ENCODE measurements at places on chromosomes 6 and 20.

DNA sequence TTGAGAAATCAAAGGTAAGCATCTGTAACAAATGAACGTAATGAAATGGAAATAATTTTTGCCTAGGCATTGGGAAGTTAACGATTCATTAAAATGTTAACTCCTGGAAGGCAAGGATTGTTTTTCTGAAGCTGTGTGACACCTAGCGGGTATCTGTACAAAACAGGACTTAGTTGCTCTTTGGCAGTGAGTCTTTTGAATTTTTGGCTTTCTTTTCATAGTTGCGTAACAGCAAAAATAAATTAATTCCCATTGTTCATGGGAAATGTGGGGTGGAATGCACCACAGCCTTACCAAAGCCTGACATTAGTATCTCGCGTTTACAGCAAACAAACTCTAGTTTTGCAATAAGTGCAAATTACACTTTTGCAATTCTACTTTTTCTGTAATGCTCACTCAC lies 92.7 kb upstream of the DTNBP1 start:
- no peak for DNase-seq

- DNase-seq, result no peak
Measured at GRCh38 chr6:147891671-147892070, 383.2 kb downstream of the SAMD5 start.

DNA sequence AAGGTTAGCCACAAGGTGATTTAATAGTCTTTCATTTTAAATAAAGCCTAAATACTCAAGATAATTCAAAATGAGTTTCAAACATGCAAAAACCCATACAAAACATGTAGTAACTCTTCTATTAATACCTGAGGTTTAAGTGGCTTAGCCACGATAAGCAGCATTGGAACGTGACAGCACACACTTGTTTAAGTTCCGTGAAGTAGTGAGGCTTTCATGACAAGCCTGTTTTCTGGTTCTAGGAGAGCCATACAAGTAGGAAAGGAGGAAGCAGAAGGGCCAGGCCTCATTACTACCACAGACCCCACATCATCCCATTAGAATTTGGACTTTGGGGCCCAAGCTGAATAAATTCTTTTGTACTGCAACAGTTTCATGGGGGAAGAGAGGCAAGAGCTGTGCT lies 54.3 kb upstream of the PRND start:
- no peak for DNase-seq

- no peak for DNase-seq
Measured at GRCh38 chr6:139927236-139927635, 552.8 kb upstream of the CITED2 start.

GRCh38 chr20:3658019-3658715 lies 5.0 kb downstream of the GFRA4 start:
- DNase-seq, result no peak

GRCh38 chr6:7268362-7268761 lies 44.6 kb downstream of the SSR1 start:
- no peak for DNase-seq

DNA sequence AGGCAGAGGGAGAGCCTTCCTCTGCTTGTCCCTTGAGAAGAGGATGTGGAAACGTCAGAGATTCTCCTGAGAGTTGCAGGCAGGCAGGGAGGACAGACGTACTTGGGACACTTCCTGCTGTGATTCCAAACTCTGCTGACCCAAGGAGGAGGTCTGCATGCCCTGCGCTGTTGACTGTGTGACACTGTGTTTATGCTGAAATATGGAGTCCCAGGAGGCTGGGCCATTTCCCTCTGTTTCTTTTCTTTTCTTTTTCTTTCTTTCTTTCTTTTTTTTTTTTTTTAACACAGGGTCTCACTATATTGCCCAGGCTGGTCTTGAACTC lies 63.5 kb upstream of the BHLHE23 start:
- DNase-seq, result no peak

DNA sequence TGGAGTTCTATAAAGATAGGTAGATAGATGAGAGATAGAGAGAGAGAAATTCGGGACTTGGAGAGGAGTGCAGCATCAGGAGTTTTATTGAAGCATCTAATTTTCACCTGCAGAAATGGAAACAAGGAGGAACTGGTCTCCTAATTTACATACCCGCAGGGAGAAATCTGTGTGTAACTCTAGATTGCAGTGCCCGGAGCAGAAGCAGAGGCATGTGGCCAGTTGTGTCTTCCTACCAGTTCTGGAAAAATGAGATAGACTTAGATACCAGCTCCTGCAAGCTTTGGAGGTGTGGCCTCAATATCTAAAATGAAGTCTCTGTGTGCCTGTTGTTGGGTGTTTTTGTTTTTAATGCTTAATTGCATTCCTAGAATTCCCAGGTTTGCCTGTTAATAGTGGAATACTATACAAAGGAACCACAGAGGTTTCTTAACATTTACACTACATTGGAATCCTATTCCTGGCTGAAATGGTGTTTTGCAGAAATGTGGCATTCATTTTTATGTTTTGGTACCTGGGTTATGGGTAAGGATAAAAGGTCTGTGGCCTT lies 57.4 kb downstream of the DTD1 start:
- no peak for DNase-seq

GRCh38 chr20:24764027-24764793 lies 184.9 kb upstream of the CST7 start:
- DNase-seq, result no peak

- no peak for DNase-seq
Measured at GRCh38 chr20:3655131-3655405, 8.1 kb downstream of the GFRA4 start.

DNA sequence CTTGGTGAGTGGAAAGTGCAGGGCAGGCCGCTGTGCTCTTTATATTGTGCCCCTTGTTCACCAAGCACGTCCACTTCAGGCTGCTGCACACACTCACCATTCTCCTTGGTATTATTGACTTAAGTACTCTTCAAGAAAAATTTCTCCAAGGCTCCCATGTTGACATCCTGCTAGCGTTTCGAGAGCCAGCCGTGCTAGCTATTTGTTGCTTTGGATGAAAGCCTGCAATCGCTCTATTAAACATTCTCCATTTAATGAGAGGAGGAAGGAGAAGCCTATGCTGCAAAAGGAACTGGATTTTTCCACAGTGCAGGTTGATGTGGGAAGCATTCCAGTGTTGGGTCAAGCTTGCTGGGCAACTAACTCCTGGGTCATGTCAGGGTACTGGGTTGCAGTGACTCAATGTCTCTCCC lies 113.5 kb downstream of the CD83 start:
- no peak for DNase-seq

DNA sequence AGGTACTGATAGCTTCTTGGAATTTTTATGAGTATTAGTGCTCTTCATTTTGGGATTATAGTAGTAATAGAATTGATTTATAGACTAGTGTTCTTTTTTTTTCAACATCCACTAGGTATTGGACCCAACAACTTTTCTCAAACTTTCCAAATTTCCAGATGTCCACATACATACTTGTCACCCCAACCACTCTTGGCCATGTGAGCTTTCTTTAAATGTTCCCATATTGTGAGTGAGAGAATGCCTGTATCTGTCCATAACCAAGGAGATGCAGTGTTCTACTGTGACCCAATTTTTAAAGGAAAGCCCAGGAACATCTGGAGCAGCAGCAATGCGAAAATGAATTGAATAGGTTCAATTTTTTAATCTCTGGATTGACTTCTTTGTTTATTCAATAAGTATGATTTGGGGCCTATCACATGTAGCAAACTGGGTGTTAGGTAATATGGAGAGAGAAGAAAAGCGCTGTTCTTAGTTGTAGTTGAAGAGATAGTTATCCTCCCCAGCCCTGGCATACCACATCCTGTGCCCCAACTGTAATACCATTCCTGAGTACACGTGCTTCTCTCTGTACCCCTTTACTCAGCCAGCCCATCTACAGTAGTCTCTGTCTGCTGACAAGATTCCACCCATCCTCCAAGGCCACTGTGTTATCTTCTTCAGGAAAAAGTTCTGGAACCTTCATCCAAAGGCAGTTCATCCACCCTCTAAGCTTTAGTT lies 116.8 kb upstream of the SUPT3H start:
- no peak for DNase-seq

DNA sequence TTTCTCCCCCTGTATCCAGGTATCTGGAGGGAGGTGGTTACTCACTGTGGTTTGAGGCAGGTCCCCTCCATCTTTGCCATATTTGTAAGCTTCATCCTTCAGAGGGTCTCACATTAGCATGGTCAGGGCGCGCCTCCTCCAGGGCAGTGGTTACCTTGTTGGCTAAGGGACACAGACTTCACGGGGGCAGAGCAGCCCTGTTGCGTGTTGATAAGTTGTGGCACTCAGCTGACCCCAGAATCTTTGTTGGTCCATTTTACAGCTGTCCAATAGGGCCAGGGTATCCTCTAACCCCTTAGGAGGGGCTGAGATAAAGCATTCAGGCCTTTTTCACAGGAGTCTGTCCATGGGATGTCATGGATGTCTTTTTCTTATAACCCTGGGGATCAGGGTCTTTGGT lies 89.5 kb upstream of the RNF24 start:
- no peak for DNase-seq

DNA sequence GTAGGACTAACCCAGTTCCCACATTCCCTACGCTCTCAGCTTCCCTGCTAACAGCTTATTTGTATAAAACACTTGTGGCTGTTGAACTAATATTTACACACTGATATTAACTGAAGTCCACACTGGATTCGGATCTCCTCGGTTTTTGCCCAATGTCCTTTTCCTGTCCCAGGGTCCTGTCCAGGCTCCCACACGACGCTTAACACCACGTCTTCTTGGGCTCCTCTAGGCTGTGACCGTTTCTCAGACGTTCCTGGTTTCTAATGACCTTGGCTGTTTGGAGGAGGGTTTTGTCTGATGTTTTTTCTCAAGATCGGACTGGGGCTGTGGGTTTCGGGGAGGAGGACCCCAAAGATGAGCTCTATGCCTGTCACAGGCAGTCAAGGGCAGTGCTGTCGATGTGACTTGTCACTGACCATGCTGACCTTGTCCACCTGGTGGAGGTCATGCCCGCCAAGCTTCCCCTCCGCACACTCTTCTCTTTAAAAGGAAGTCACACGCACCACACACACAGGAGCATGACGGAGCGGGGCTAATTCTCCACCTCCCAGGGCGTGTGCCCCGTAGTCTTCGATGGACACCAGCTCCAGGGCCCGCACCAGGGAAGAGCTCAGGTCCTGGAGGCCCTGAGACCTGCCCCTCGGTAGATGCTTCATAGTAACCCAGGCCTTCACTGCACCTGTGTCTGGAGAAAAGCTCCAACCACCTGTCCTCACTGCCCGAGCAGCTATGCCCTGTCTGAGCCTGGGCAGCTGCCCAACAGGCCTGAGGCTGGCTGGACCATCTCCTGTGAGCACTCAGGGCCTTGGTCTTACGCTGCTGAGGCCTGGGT lies 72.0 kb downstream of the TTLL2 start:
- no peak for DNase-seq

DNA sequence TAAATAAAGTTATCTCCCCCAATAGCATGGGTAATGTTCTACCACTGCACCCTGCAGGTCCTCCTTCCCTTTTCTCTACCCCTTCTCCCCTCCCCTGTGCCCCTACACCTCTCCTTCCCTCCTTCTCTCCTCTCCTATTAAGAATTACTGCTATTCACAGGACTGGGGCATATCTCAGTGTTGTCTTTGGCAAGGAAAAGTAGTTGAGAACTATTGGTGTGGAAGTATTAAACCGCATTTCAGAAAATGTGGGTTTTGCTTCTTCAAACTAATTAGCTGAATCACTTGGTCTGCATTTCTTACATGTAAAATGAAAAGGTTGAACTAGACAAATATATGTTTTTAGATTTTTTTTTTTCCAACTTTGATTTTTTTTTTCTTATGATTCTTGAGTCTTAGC lies 296.3 kb downstream of the CDKAL1 start:
- no peak for DNase-seq

GRCh38 chr6:151229401-151230276 lies 10.1 kb upstream of the AKAP12 start:
- no peak for DNase-seq

GRCh38 chr20:17140894-17141293 lies 85.9 kb upstream of the PCSK2 start:
- DNase-seq, result no peak

GRCh38 chr6:144549837-144550747 lies 265.0 kb downstream of the UTRN start:
- no peak for DNase-seq

DNA sequence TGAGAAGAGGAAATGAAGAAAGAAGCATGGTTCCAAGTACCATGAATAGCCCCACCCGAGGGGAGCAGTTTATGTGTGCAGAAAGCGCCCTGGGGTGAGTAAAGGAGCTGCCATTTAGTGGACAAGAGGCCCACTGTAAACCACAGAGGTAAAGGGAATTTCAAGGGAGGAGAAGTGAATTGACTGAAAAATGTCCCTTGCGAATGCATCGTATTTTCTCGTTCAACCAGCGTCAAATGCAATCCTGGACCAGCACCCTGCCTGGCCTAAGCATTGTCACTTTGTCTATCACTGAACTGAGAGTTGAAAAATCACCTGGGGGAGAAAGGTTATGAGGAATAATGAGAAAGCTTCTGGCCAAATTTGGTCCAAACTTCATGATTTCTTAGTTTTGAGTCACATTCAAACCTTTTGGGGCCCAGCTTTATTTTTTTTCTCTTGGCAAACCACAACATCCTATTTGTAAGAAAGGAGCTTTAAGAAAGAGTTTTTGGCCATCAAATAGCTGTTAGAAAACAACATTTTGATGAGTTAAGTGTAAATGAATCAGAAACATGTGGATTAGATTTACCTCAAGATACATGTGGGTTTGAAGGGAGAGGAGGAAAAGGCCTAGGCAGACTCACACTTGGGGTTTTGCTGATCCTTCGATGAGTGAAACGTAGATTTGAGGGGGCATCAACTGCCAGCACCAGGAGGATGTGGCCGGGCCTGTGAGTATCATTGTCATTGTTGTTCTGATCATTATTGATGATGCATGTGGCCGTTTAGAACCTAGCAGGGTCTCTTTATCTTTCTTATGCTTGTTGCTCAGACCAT lies 214.0 kb downstream of the CLIC5 start:
- DNase-seq, result no peak

GRCh38 chr6:71049198-71049770 lies 92.4 kb upstream of the B3GAT2 start:
- no peak for DNase-seq

GRCh38 chr6:33216117-33216649 lies 7.9 kb downstream of the RING1 start:
- no peak for DNase-seq

- DNase-seq, result no peak
Measured at GRCh38 chr20:9040863-9041524, 27.9 kb upstream of the PLCB4 start.

All from iPS-NIHi11 (cell line).